Lower lobe of right lung (tissue), 2 donors: ENCODE measurements at places on chromosomes 7 and 10. TPM values are rescaled to one million over a fixed set of nuclear protein-coding genes. Genes with fewer than 3 reads are reported as not detected.

DNA sequence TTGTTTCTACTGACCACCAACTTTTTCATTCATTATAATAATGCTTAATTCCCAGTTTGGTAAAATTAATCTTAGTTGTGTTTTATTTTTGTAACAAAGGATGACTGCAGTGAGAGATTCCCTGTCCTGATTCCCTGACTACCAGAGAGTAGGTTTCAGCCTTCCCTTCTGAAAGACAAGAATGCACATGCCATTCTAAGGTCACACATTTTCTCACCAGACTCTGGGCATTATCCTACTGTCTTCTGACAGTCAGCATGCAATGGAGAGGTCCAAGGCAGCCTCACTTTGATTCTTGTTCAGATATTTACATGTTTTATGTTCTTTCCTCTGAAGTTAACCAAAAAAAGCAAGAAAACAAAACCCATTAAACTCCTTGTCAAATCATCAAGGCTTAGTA lies 372.7 kb upstream of the CDC14C start:
- no peak for DNase-seq

Gene NRCAM
- total RNA-seq: 2.6 TPM

- no peak for DNase-seq
These were observed 106.2 kb downstream of the REEP3 start for GRCh38 chr10:63627396-63627795.

Gene TRIM4
- total RNA-seq: 39.0 TPM

DNA sequence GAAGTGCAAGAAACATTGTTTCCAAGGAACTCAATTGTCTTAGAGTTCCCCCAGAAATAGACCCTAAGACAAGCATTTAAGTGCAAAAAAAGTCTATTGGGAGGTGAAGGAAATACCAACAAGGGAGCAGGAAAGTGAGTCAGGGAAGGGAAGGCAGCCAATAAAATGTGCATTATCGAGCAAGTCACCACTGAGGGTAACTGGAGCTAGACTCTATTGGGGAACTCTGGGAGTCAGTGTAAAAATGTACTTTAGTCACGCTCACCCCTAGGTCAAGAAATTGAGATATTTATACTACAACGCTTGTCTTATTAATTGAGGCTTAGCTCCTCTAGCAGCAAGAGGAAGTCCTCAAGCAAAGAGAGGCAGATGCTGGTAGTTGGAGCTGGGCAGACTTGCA lies 137.7 kb downstream of the RTKN2 start:
- no peak for DNase-seq

- DNase-seq: peak; percentile 87
These were observed 23.1 kb upstream of the ST7 start for GRCh38 chr7:116929914-116930913.

Gene HMX3
- not detected for total RNA-seq

Gene GIMAP5
- 31.9 TPM for total RNA-seq

Gene UPK3BL2
- total RNA-seq: 26.9 TPM

- DNase-seq: no peak
These were observed 65.0 kb downstream of the RBM33 start for GRCh38 chr7:155709453-155709852.

GRCh38 chr7:93913197-93913596 lies 6.8 kb downstream of the GNGT1 start:
- no peak for DNase-seq

DNA sequence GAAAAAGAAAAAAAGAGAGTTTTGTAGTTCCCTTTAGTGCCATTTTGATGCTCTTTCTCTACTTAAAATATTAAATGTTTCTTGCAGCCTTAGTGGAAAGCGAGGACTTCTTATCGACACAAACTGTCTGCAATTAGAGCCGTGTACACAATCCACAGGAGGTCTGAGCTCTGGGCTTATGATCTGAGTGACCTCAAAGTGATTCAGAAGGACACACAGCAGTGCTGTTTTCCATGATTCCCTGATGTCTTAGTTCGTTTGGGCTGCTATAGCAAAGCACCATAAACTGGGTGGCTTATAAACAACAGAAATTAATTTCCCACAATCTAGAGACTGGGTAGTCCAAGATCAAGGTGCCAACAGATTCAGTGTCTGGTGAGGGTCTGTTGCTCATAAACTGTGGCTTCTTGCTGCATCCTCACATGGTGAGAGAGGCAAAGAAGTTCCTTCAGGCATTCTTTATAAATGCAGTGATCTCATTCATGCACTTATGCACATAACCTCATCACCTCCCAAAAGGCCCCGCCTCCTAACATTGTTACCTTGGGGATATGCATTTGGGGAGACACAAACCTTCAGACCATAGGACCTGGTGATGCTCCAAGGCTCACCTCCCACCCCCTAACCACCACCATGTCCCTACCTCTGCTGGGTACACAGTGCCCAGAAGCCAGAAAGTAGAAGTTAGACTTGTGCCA lies 204.5 kb upstream of the GHITM start:
- no peak for DNase-seq

DNA sequence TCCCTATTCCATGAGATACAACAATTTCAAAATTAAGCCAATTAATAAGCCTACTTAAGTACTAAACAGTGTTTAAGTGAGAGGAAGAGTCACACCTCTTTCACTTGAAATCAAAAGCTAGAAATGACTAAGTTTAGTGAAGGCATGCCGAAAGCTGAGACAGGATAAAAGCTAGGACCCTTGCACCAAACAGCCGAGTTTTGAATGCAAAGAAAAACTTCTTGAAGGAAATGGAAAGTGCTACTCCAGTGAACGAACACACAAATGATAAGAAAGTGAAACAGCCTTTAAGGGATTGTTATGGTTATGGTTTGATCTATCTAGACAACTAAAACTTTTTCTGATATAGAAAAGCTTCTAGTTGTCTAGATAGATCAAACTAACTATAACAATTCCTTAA lies 135.4 kb upstream of the KMT2E start:
- DNase-seq: no peak

Gene SLC29A3
- total RNA-seq: 13.2 TPM

- DNase-seq: no peak
These were observed 82.3 kb downstream of the NXPH1 start for GRCh38 chr7:8515640-8516185.

GRCh38 chr7:20470726-20471125 lies 140.0 kb downstream of the ITGB8 start:
- no peak for DNase-seq

Gene ASAH2
- total RNA-seq: not detected

- DNase-seq: no peak
These were observed 1.9 kb downstream of the PON1 start for GRCh38 chr7:95322396-95322795.

Gene PNLIPRP3
- total RNA-seq: not detected

Gene THSD7A
- 7.2 TPM for total RNA-seq

- DNase-seq: no peak
These were observed 58.3 kb downstream of the MALSU1 start for GRCh38 chr7:23357190-23358093.

DNA sequence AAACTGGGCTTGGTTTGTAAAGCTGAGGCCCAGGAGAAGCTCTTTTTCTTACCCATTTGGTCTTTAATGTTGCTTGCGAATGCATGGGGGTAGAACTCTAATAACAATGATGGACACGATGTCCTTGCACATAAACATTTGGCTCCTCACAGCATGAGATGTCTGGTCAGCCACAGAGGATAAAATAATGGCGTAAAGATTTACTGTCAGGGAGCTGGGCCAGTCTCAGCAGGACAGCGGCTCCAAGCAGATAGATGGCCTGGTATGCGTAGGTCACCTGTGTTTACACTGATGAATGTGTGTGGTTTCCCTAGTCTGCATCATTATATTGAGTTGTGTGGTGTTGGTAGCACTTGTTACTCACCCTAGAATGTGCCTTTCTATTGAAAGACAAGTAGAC lies 537.4 kb downstream of the CNTNAP2 start:
- DNase-seq: no peak

GRCh38 chr10:110487411-110488331 lies 10.0 kb upstream of the DUSP5 start:
- no peak for DNase-seq

Gene ZNF282
- total RNA-seq: 20.9 TPM

DNA sequence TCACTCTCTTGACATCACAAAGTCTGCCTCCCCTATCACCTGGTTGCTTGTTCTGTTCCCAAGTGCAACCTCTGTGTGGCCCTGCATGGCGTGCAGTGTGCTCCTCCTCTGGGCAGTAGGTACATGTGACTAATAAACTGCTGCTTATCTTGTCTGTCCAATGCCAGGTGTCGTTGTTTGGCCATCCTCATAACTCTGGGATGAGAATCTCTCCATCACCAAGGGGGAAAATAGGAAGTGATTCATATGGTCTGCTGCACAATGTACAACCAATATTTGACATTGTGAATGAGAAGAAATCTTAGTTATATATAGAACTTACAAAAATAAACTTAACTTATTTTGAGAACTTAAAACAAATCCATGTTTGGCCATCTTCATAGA lies 135.2 kb downstream of the INHBA start:
- DNase-seq: no peak

Gene PLAU
- total RNA-seq: 29.0 TPM

- no peak for DNase-seq
These were observed 197.5 kb downstream of the ZNF438 start for GRCh38 chr10:30834153-30834552.

GRCh38 chr7:127979113-127979727 lies 52.0 kb downstream of the LRRC4 start:
- DNase-seq: no peak

DNA sequence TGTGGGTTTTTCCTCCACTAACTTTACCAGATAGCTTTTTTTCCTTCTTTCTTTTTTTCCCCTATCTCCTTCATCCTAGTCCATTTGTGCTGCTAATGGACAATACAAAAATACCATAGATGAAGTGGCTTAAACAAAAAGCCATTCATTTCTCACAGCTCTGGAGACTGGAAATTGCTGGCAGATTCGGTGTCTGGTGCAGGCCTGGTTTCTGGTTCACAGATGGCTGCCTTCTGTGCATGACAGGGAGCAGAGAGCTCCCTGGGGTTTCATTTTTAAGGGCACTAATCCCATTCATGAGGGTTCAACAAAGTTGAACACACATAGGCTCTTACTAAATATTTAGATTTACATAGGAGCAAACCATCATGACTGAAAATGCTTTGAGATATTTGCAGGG lies 467.4 kb downstream of the TYW1 start:
- DNase-seq: no peak

Gene ANXA8L1
- 15.7 TPM for total RNA-seq

Gene SLC18A3
- total RNA-seq: not detected

Gene NXPH1
- not detected for total RNA-seq

Gene CHAT
- not detected for total RNA-seq

Gene DLX5
- total RNA-seq: not detected

Gene PRKG1
- 23.6 TPM for total RNA-seq

DNA sequence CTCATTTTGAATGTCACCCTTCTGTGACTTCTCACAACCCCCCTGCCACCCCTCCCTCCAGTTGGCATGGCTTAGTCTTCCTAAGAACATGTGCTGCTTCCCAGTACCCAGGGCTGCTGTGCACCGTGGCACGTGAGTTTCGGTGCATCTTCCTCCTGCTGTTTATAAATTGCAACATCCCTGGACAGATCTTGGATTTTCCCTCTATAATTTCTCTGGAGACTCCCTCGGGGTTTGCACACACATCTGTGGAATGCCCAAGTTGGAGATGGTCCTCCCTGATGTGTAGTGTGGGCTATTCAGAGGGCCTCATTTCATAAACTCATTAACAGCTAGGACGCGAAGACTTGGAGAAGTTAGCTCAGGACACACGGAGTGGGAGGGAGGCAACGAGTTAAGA lies 52.9 kb downstream of the IKZF1 start:
- DNase-seq: no peak

DNA sequence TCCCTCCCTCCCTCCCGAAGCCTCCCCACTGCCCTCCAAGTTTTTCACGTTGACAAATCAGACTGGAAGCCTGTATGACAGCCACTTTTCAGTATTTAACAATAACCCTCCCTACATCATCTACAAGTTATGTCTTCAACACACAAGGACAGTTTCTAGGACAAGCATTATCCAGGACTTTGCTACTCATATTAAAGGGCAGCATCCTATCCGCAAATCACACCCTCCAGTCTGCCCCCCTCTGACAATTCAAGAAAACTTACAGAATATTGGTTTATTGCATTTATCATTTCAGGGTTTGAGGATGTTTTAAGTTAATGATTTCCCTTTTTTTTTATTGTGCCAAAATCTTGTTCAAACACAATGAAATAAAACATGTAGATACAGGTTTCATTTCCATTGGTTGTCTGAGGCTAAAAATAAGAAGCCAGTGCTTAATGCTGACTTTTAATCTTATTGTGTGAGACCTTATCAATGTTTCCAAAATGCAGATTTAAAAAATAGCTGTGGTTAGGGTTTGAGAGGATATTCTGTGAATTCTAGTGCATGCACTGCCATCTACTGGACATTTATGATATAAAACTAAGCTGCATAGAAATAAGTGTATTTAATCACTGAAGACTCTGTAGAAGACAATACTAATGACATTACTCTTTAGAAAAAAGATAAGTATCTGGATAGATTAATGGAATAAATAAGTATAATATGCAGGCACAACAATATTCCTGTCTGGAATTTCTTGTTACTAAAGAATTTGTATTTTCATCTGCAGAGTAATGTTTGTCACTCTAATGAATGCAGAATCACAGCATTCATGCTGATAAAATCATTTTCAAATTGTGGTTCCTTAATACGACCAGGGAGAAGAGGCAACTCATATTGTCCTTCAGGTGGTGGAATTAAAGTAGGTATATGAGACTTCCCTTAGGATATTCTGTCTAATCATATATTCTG lies 64.1 kb downstream of the CAV1 start:
- no peak for DNase-seq

DNA sequence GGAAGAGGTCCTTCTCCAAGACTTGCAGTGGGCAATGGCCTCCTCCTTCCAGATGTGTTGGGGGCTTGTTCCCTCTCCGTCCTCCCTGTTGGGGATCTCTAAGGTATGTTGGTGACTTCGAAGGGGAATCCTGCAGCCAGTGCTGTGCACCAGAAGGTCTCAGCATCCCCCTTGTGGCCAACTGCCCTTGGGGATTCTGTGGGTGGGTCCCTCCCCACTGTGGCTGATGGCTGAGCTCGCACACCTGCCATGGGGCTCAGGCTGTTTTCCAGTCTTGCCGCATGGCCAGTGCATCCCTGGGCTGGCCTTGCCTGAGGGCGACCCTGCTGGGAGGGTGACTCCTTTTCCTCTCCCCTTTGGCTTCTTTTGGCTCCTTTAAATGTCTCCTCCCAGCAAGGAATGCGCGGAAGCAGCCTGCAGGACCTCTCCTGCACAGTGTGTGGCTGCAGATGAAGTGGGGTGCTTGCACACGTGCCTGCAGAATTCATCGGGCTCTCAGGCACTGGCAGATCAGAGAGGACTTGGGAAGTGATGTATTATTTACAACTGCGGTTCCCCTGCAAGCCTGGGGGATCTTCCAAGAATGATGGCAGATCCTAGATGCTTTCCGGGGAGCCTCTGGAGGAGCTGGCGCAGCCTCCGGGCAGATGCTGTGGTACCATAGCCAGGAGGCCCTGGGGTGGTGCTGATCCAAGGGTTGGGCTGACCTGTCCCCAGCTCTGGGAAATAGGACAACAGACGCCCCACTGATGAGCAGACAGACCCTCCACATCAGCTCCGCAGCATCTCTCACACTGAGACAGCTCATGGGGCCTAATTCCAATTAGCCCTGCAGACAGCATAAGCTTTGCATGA lies 410.0 kb downstream of the TCERG1L start:
- no peak for DNase-seq

Gene HOGA1
- 1.1 TPM for total RNA-seq

Gene ZNHIT1
- total RNA-seq: 55.4 TPM

GRCh38 chr10:20954519-20954918 lies 57.4 kb upstream of the NEBL start:
- DNase-seq: no peak
